ENCODE measurements at places on chromosomes 2 and 18.

DNA sequence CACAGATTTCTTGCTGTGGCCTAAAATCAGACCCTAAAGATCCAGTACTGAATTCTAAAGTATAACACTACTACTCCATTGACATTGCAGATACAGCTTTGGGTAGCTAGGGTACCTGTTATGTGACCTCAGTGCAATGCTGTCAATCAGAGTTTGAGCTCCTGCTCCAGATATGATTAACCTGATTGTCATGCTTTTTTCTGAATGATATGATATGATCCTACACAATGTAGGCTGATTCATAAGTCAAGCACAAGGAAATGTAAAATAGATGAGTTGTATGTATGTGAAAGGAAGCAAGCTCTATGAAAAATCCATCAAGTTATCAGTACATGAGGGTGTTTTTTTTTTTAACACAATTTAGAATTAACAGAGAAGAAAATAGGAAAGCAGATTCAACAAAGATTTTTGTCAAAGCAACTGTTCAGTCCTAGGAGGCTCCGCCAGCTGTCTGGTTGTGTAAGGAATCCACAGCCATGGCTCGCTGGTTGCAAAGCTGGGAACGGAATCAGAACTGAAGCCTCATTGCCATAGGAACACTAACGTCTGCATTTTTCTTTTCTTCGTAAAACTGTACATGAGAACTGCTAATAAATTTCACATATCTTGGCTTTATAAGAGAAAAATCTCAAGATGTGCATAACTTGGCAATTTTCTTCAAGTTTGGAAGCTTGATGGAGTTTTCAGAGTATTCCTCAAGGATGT lies 52.9 kb downstream of the NR4A2 start:
- DNase-seq, result no peak

DNA sequence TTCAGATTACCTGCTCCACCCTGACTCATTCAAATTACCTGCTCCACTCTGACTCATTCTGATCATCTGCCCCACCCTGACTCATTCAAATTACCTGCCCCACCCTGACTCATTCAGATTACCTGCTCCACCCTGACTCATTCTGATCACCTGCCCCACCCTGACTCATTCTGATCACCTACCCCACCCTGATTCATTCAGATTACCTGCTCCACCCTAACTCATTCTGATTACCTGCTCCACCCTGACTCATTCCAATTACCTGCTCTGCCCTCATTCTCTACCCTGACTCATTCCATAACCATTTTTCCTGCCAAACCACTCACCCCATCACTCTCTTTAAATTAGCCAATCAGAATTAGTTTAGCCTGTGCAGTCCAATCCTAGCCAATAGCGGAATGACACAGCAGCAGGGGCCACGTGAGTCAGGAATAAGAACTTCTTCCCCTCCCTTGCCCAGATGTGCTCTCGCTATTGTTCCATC lies 26.2 kb downstream of the CFAP53 start:
- DNase-seq, result no peak

GRCh38 chr18:8787371-8787670 lies 82.0 kb downstream of the MTCL1 start:
- no peak for DNase-seq

DNA sequence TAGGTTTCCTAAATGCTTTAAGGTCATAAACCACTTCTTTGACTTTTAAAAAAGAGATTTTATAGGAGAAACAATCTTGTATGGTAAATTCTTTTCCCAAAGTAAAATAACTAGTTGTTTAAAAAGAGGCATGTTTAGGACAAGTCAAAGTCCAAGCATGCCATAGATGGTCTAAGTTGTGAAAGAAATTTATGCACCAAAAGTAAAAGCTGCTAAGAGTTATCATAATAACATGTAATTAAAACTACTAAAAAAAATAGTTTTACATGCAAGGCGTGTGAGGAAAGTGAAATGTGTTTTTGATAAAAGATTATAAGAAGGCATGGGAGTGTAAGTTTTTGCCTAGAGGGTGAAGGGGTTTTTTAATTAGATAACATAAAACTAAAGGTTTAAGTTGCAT lies 22.5 kb downstream of the FAM210A start:
- no peak for DNase-seq

DNA sequence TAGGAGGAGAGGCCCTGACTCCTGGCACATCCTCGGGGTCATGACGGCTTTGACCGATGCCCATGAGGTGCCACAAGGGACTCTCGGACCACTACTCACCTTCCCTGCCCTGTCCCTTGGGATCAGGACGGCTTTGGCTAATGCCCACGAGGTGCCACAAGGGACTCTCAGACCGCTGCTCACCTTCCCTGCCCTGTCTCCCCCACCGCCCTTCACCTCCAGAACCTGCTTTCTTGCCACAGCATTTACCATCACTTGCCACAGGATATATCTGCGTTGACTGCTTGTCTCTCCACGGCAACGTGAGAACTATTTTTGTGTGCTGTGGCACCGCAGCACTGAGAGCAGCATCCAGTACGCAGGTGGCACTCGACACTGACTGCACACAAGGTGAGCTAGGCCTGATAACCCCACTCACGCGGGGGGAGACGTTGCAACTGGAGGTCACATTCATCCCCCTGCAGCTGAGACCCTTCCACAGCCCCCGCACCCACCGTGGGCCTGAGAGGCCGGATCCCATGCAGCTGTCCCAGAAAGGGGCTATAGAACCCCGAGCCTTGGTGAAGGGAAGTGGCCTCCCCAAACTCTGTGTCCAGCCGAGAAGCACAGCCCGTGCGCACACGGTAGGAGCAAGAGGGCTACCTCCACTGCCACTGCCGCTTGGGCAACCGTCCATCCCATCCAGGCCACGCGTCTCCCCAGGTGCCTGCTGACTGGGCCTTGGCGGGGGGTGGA lies 47.5 kb downstream of the ANO7 start:
- DNase-seq, result no peak

- DNase-seq, result no peak
Measured at GRCh38 chr2:241363426-241363825, 7.3 kb downstream of the FARP2 start.

- no peak for DNase-seq
Measured at GRCh38 chr2:54773233-54773632, 49.8 kb downstream of the EML6 start.

DNA sequence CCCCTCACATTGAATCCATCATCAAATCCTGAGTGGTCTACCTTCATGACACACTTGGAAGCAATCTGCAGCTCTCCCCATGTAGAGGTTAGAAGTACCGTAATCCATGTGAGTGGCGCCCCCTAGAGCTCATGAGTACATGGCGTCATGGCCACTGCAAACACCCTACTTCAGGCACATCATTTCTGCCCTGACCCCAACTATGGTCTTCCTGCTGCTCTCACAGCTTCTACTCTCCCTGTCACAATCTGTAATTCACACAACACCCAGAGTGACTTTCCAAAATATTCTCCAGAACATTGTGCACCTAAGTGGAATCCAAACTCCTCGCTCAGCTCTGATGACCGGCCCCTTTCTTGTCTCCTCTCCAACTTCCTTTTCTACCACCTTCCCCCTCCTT lies 141.9 kb downstream of the ANKRD44 start:
- DNase-seq, result no peak

DNA sequence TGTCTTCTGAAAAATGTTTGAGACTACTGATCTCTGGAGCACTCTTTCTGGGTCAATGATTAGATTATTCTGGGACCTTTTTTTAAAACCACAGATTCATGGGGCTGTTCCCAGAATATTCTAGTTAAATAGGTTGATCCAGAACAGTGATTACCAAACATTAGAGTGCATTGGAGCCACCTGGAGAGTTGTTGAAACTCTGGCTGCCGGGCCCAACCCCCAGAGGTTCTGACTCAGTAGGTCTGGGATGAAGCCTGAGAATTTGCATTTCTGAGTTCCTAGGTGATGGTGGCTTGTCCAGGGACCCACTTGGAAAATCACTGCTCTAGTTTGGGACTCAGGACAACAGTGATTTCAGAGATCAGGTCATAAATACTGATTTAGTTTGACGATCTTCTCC lies 197.3 kb downstream of the PTPRM start:
- DNase-seq, result no peak

DNA sequence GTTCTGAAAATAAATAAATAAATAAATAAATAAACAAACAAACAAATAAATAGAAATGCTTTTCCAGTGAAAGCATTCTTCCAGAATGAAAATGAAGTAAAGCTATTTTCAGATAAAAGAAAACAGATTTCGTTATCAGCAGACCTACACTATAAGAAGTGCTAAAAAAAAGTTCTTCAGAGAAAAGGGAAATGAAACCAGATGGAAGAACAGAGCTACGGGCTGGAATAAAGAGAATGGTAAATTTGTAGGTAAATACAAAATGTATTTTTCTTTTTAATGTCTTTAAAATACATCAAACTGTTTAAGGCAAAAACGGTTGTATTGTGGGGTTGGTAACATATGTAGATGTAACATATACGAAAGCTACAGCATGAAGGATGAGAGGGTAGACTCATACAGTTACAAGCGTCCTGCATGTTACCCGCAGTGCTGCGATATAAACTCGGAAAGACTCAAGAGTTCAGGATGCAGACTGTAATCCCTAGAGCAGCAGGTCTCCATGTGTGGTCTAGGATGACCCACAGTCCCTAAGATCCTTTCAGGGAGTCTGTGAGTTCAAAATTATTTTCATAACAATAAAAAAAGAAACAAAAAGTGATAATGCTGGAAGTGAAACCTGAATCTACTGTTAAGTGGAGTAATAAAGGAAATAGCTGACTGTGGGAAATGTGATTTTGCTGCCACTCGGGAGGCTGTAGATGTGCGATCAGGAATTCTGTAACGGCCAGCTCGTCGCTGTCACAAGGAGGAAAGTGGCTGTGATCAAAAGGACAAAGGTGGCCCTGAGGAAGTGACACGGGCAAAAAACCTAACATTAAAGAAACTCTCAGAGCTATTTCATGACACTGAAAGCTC lies 5.3 kb upstream of the RAB12 start:
- no peak for DNase-seq

DNA sequence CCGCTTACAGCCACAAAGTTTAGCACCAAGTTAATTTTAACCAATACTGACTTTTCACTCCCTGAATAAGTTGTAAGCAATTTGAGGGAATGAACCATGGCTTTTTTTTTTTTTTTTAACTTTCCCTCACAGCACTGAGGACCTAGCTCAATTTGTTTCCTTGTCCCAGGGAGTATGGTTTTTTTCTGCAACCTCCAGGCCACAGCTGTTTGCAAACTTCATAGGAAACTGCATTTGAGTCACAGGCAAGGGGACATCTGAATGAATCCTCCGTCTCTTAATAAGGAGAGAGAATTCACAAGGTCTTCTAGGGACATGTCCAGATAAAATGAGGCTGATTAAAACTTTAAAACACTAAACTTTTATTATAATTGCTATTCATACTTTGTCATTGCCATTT lies 181.5 kb downstream of the GFPT1 start:
- DNase-seq, result no peak

DNA sequence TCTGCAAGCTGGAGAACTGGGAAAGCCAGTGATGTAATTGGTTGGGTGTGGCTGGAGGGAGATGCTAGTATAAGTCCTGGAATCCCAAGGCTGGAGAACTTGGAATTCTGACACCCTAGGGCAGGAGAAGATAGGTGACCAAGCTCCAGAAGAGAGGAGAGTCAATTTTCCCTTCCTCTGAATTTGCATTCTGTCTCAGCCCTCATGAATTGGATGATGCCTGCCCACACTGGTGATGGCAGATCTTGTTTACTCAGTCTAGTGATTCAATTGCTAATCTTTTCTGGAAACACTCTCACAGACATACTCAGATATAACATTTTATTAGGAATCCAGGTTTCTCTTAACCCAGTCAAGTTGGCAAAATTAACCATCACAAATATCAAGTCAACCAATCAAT lies 287.2 kb downstream of the RDH14 start:
- DNase-seq, result no peak

DNA sequence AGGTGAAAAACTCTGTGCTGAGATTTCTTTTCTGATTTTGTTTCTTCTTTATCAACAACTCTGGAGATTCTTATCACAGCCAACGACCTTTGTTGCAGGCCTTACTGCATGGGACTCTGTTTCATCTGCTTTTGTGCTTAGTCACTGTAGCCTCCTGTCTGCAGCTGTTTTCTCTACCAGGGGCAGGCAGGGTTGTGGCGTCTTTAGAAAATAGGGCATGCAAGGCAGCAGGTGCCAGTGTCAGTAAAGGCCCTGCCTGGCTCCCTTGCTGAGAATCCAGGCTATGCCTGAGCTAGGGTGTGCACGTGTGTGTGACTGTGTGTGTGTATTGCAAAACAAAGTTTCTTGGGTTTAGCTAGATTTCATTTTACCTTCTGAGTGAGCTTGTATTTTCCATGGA lies 14.6 kb upstream of the SLC9A2 start:
- DNase-seq, result no peak

Data from osteocyte (in vitro differentiated cells).